ENCODE measurements at places on chromosomes 6 and 20. TPM values are rescaled to one million over a fixed set of nuclear protein-coding genes. Genes with fewer than 3 reads are reported as not detected.

HLA-DQA2 gene
- 0.71 TPM for total RNA-seq

DNA sequence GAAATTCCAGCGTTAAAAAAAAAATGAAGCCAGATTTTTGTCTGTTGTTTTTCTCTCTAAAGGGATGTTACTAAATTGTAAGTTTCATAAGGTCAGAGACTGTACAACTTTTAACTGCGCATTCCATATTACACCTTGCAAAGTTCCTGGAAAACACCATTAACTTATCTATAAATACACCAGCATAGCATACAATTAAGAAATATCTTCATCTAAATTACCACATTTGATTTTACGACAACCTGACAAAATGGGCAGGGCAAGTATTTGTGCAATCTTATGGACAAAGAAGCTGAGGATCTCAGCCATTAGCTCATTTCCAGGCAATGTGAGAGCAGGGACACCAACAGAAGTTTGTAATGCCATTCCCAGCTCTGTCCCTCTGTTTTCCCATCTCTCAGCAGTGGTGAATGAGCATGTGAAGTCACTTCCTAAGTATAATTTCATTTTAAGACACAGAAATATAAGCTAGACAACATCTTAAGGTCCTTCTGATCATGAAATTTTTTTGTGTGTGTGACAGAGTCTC, 12.9 kb upstream of the GCM1 start:
- no peak for DNase-seq

DNA sequence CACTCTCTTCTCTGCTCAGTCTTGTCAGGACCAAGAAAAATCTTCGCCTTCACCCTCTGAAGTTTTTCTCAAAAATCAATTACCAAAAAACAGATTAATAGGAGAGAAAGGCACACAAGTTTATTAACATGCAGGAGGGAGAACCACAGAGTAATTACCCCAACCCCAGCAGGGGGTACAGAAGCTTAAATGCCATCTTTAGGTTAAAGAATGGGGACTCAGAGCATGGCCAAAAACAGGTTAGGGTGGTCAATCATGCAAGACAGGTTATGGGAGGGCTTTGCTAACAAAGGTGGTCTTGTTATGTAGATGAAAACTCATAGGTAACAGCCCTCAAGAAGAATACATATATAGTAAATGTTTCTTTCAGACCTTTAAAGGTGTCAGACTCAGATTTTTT, 100.5 kb upstream of the BTN3A2 start:
- no peak for DNase-seq

GRCh38 chr6:28250747-28251146, 1.3 kb downstream of the ZKSCAN4 start:
- DNase-seq: no peak

SYNDIG1 gene
- total RNA-seq: not detected

DNA sequence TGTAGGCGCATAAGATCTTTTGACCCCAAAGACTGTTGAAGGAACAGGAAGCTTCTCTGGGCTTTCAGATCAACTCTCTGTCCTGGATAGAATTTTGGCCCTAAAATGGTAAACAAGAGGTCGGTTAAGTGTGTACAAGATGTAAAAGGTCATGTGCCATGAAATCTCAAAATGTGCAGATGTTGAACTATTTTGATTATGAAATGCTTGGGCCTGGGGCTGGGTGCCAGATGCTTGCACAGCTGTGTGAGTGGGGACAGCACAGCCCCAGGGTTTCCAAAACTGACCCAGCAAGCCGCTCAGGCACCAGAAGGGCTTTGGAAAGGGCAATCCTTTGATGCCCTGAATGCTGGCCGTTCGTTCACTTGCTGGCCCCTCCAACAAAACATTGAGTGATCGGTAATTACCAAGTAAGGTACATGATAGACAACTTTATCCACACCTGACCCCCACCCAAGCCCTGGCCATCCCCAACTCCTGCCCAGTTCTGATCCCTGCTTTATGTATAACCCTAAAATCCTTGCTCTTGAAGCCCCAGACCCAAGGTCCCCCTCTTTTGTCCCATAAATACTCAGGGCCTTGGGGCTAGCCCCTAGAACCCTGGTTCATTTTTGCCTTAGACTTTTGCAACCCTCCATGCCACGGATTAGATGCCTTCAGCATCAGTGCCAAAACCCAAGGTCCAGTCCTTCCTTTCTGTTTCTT, 1.9 kb downstream of the TMEM239 start:
- DNase-seq: no peak

ATP5F1E gene
- total RNA-seq: 53.1 TPM

GRCh38 chr6:22326500-22326899, 29.7 kb upstream of the PRL start:
- DNase-seq: no peak

SMLR1 gene
- total RNA-seq: not detected

PI3 gene
- not detected for total RNA-seq

GRCh38 chr6:3252861-3253596, 5.7 kb upstream of the PSMG4 start:
- DNase-seq: no peak
